Left renal pelvis (tissue), 4 donors: ENCODE measurements at places on chromosomes 5 and 9.

DNA sequence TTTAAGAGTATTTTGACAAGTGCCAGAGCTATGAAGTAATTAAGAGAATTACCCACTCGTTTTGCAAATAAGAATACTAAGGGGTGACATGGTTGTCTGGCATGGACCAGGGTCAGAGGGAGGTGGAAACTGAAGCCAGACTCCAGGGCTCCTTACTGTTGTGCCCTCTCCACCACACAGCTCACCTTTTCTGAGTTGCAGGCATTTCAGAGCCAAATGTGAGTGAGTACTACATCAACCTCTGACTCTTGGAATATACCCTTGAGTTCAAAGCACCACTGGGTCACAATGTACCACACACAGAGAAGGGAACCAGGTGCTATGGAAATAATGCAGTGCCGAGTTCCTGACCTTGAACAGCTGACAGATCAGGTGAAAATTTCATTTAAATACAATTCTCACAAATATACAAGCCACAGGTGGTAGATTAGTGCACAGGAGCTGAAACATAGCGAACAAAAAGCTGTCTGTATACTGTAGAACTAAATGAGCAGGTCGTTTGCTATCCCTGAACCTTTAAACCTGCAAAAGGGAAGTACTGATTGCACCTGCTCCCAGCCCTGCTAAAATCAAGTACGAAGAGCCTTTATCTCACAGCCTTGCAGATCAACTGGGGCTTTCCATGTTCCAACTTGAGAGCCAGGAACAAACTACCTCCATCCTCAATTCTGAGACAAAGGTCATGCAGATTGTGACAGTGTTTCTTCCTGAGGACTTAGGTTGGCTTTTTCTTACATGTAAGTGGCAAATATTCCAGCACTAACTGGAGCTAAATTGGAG is 57.0 kb downstream of the GOLM1 start:
- DNase-seq, result no peak

- no peak for DNase-seq
Observed at GRCh38 chr5:132787076-132787475, 10.0 kb upstream of the SEPTIN8 start.

DNA sequence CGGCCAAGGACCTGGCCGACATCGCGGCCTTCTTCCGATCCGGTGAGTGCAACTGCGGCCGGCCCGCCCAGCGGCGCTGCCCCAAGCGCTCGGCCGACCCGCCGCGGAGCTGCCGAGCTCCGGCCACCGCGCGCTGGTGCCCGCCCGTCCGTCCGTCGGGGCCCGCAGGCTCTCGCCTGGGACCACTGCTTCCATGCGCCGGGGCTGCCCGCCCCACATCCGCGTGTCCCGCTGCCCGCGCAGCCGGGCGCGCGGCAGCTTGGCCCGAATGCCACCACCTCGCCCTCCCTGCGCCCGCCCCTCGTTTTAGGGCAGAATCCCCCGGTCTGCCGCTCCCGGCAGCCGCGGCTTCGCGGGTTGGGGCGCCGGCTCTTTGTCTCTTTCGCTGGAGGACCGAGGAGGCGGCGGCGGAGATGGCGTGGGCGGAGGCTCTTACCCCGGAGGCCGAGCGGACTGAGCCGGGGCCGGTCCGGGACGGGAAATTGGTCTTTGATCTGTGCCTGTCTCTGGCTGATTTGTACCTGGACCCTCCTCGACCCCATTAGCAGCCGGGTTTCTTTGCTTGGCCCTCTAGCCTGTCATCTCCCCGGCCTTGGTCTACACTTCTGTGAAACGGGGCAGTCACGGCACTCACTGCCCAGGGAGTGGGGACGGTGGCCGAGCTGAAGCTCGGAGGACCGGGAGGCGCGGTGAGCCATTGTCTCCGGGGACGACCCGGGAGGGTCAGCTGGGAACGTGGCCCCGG is 871 bp downstream of the TRIO start:
- no peak for DNase-seq

DNA sequence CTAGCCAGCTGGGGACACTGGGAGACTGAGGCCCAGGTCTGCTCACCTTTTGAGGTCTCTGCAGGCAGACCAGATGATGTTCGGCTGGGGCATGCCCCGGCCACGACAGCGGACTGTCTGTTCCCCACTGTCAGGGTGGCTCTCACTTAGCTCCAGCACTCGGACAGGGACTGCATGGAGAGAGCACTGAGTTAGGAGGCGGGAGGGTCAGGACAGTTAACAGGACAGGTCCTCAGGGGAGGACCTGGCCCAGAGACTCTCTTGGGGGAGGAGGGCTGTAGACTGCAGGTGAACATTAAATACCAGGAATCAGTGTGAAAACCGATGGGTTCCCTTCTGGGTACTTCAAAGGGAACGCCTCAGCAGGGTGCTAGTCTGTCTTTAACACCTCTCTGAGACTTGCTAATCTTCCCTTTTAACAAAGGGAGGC is 25.1 kb downstream of the PDGFRB start:
- no peak for DNase-seq

DNA sequence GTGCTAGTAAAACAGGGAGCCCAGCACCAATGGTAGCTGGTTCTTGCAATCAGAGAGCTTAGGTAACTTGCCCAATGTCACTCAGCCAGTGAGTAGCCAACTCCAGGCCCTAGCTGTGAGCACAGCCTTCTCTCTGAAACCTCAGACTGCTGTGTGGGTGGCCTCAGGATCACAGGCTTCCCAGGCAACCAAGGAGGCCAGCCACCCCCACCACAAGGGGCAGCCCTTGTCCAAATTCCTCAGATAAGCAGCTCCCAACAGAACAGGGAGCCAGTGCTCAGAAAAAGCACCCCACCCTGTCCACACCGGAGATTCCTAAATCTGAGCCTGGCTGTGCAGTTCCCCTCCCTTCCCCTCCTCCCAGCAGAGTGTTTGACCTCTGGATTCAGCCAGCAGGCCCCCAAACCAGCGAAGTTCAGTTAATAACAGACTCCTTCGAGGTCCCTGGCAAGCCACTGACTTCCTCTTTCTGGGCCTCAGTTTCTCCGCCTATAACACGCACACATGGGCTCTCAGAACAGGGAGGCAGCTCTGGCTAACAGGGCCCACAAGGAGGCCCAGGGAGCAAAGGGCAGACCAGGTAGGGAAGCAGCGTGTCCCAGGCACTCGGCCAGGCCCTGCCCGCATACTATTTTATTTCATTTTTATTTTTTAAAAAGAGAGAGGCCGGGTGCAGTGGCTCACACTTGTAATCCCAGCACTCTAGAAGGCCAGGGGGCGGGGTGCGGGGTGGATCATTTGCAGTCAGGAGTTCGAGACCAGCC is 2.7 kb downstream of the EEIG1 start:
- DNase-seq, result no peak

DNA sequence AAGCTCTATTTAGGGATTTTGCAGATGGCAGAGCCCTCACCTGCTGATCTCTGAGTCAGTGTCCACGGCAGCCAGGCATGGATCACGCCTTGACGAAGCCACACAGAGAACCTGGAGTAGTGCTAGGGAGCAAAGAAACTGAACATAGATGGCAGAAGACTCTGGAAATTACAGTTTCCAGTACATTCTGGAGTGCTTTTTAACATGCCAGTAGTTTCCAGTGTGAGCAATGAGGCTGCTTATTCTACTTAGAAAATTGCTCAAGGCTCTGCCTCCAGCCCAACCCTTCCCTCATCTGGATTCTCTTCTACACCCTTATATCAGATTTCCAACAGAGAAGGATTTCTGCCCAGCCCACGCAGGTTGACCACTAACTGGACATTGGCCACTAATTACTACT is 203.3 kb downstream of the ADAMTS12 start:
- DNase-seq, result no peak

- DNase-seq, result no peak
Observed at GRCh38 chr9:24464319-24464951, 81.3 kb downstream of the IZUMO3 start.

- DNase-seq, result no peak
Observed at GRCh38 chr5:39577529-39577928, 152.7 kb upstream of the DAB2 start.

DNA sequence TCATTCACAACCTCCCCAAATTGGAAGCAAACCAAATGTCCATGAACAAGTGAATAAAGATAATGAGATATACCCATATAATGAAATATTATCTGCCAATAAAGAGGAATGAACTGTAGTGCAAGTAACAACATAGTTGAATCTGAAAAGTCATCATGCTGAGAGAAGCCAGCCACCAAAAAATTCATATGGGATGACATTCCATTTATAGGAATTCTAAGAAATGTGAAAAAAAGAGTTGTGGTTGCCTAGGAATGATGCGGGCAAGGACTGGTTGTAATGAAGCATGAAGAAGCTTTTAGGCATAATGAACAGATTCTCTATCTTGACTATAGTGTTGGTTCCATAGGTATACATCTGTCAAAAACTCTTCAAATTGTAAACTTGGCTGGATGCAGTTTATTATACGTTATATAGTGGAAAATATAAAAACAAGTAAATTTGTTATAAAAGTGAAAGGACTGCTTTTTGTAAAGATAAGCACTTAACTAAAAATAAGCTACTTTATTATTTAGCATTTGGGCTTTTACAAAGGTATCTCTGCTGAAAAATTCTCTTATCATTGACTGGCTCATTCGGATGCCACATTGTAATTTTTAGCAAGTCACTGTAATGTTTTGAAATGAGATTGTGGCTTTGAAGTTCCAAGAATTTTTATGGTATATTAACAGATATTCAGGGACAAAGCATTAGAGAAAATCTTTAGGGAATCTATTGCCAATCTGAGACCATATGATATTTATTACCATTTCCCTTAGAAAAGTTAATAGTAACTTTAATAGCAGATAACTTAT is 21.2 kb upstream of the TTC23L start:
- DNase-seq, result no peak

DNA sequence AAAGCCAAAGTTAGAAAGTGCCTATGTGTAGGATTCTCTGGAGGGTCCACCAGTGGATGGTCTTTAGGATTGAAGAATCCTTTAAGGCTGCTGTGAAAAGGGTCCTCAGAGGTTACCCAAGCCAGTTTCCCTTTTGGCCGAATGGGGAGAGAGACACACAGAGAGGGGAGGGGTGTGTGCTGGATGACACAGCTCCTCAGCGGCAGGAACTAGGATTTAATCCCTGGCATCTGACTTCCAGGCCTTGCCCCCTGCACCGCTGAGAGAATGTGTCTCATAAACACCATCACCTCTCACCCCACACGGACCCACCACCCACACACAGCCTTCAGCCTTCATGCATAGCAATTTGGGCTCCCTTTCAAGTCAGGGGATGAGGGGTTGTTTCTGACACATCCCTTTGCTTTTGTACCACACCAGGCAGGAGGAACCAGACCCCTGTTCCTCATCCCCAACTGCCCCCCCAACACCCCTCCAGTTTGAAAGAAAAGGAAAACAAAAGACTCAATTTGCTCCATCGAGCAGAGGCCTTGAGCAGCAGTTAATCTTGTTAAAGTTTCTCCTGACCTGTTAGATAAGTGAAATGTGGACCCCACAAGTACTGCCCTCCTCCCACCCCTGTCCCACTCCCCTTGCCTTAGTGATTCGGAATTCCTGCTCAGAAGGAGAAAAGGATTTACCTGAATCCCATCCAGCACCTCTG is 4.0 kb downstream of the PAPPA start:
- no peak for DNase-seq

- DNase-seq, result no peak
Observed at GRCh38 chr5:136031711-136032110, 2.9 kb downstream of the TGFBI start.

DNA sequence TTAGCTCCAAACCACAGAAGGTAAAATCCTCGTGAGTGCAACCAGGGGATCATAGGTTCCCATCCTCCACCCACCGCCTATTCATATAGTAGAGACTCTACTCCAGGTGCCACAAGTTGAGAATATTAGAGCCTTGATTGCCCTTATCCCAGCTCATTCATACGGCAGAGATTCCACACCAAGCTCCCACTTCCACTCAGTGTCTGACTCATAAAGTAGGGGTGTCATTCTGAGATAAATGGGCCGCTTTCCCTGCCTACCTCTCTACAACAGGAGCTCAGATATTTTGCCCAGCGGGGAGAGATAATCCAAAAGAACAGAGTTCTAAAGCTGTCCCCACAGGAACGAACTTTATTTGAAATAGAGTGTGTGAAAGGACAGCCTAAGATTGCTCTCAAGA is 9.4 kb downstream of the SLC22A4 start:
- DNase-seq, result no peak

GRCh38 chr5:51986733-51987132 is 603.5 kb downstream of the ISL1 start:
- no peak for DNase-seq

- no peak for DNase-seq
Observed at GRCh38 chr5:132344775-132345514, 24.6 kb upstream of the SLC22A5 start.

DNA sequence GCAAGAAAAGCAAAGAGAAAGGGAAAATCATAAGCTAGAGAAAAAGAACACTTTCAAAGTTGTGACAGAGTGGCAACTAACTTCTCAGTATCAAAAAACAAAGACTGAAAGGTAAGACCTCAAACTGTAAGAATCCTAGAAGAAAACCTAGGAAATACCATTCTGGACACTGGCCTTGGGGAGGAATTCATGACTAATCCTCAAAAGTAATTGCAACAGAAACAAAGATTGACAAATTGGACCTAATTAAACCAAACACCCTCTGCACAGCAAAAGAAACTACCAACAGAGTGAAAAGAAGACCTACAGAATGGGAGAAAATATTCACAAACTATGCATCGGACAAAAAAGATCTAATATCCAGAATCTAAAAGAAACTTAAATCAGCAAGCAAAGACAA is 79.1 kb downstream of the FEM1C start:
- DNase-seq, result no peak

DNA sequence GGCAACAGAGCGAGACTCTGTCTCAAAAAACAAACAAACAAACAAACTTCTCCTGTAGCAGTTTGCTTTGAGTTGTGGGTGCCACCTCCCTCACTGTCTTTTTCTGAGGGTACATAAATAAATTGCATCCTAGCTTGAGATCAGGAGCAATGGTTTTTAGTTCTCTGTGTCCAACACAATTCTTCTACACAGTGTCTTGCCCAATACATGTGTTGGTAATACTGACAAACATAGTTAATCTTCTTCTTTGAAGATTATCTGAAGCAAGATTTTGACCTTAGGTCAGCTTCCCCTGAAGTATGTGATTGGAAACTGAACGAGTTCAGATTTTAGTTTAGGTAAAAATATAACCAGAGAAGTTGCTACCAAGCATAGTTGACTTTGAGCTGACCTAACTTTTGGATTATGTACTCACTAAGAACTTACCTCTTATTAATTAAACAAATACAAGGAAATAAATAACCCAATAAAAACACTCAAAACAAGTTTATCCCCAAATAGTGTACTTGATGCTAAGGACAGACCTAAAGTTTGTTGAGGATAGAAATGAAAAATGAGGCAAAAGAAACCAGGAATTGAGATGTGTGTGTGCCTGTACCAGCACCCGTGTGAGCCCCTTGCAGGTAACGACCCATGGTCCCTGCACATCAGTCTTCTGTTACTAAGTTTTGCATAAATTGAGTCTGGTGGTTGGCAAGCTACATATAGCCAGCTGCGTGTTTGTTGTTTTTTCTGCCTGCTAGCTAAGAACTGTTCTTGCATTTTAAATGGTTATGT is 16.2 kb downstream of the TJP2 start:
- DNase-seq, result no peak

- no peak for DNase-seq
Observed at GRCh38 chr5:173807181-173807655, 80.9 kb upstream of the CPEB4 start.

GRCh38 chr5:73678807-73679206 is 52.8 kb downstream of the ARHGEF28 start:
- DNase-seq, result no peak
